ENCODE measurements at places on chromosomes 6 and 20.

DNA sequence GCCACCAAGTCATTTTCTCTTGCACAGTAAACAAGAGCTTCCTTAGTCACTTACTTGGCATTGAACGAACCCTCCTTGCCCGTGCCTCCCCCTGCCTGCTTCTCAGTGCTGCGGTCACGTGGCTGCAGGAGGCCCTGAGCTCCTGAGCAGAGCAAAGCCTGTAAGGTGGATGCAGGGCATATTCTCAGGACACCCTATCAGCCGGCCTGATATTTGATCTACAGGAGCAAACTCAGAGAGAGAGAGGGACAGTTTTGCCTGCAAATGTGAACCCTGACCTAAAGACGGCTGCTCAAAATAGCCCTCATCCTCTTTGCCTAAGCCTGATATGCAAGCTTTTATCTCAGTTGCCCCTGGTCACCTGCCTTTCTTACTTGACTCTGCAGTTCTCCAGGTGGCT is 93.0 kb upstream of the POPDC3 start:
- DNase-seq = no peak

GRCh38 chr20:46979603-46980241 is 85.1 kb downstream of the EYA2 start:
- no peak for DNase-seq

DNA sequence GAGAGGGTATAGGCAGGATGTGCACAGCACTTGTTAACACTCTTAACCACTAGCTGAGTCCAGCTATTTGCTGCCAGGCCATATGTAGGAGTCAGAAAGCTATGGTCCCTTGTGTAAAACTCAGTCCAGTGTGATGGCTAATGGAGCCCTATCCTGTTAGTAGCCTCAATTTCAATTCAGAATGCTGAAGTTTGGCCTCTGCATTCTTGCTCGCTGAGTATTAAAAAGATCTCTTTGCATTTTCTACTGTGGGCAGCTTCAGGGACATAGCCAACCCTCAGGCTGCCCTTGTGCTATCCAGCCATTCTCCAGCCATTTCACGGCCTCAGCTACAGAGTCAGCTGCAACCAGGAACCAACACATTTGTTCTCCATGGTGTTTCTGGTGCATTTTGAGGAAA is 92.5 kb downstream of the SPTLC3 start:
- DNase-seq = no peak

- no peak for DNase-seq
These were observed 59.8 kb upstream of the FNDC1 start for GRCh38 chr6:159109391-159109790.

DNA sequence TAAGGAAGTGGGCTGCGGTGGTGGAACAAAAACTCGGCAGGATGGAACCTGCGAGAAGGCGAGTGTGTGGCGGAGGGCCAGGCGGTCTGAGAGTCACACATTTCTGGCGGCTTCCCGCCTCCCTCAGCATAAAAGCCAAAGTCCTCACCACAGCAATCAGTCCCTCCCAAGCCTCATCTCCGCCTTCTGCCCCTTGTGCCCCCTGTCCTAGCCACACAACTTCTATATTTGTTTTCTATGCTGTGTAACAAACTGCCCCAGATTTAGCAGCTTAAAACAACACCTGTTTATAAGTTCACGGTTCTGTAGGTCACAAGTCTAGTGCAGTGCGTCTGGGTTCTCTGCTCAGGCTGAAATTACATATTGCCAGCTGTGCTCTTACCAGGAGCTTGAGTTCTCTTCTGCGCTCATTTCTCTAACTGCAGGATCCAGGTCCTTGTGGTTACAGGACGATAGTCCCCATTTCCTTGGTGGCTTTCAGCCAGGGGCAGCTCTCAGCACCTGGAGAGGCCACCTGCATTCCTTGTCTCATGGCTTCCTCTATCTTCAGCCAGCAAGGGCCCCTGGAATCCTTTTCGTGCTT is 11.7 kb upstream of the SPO11 start:
- peak; percentile 35 for DNase-seq

DNA sequence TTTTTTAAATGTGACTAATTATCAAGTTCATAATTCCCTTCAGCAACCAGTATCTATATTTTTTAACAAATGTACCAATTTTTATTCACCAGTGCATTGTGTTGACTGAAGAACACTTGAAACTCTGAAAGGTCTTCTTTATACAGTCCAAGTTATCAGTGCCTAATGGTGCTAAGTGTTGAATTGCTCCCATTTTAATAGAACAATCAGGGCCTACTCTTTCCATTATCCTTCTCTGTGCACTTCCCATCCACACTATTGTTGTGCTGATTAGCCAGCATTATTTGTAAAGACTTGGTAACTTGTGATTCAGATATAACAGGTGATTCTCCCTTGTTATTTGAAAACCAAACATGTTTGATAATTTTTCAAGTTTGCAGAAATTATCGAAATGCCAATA is 1209.7 kb upstream of the MAP3K7 start:
- no peak for DNase-seq

GRCh38 chr6:142470421-142470820 is 168.6 kb downstream of the ADGRG6 start:
- no peak for DNase-seq

- DNase-seq = peak; percentile 74
These were observed 78.5 kb upstream of the BHLHE23 start for GRCh38 chr20:63085151-63085861.

GRCh38 chr6:54018722-54019121 is 92.5 kb upstream of the MLIP start:
- no peak for DNase-seq

DNA sequence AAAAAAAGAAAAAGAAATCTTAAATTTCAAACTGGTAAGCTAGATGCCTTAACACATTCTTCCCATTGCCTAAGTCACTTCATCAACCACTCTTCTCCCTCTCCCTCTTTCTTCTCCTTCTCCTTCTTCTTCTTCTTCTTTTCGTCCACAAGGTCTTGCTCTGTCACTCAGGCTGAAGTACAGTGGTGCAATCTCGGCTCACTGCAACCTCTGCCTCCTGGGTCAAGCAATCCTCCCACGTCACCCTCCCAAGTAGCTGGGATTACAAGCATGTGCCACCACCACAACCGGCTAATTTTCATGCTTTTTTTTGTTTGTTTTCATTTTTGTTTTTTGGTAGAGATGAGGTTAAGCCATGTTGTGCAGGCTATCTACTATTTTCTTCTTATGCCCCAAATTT is 60.2 kb downstream of the GPR63 start:
- no peak for DNase-seq

DNA sequence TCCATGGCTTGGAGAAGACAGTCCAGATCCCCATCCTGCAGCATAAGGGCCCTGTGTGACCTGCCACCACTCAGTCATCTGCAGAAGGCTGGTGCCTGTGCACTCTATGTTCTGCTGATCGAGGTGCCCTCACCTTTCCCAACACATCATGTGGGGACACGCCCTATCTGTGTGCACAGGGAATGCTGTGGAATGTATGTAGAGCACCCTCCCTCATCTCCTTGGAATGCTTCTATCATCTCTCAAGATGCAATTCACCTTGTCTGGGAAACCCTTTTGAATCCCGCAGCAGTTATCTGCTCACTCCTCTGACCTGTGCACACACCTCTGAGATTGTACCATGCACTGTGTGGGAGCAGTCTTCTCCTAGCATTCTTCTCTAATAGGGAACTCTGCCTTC is 207.2 kb upstream of the SSTR4 start:
- no peak for DNase-seq

DNA sequence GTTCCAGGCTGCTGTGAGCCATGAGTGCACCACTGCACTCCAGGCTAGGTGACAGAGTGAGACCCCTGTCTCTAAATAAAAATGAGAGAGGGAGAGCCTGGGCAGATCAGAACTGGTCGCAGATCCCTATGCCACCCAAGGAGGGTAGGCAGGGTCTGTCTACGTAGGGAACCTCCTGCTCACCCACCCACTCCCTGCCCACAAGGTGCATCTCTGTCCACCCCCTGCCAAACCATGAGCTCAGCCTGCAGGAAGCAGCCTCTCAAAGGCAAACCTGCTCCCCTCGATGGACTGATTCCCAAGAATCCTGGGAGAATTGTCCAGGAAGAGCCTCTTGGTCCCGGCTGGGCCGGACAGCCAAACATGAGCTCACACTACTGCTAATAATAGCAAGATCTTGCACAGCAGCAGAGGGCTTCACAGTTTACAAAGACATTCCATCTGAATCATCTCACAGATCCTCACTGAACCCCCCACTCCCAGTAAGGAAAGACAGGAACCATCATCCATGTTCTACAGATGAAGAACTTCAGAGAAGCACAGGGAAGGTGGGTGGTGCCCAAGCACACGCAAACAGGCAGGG is 27.8 kb upstream of the TLDC2 start:
- no peak for DNase-seq

- peak; percentile 92 for DNase-seq
These were observed 10.8 kb downstream of the BACH2 start for GRCh38 chr6:90285611-90286381.

- no peak for DNase-seq
These were observed 193.5 kb upstream of the EYA4 start for GRCh38 chr6:133047706-133048105.

GRCh38 chr6:43629505-43630300 is 639 bp upstream of the GTPBP2 start:
- peak; percentile 97 for DNase-seq

DNA sequence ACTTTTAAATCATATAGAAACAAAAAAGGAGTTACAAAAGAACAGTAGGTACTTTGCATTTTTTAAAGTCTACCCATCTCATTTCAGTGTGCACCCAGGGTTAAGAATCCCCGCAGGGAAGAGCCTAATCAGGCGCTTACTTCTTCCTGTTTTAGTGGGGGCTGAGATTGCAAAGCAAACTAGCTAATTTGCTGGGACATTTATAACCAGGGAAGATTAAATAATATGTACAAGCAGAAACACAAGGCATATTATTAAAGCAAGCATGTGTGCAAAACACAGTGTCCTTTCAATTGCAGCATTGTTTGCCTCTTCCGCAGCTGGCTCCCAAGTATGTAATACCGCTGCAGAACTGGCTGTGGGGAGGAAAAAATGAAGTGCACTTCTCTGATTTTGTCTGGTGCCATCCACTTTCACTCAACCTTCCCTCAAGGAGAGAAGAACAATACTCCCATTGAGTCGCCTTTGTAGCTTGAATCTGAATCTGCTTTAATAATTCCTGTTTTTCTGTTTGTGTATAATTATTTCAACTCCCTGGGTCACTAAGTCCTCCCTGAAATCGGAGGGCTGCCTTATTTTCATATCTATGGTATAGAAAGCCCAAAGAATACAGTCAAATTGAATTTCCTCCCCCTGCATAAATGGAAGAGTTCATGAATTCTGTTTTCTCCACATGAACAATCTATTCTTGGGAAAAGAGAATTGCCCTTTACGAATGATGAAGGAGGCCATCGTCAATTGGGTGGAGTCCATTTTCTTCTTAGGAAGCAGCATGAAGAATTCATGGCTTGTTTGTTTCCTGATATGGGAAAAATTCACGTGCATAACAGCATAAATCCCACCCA is 23.3 kb upstream of the BCAS1 start:
- DNase-seq = no peak

GRCh38 chr6:147527197-147527596 is 18.7 kb downstream of the SAMD5 start:
- no peak for DNase-seq

GRCh38 chr6:31357886-31358285 is 907 bp upstream of the HLA-B start:
- no peak for DNase-seq

GRCh38 chr6:8839626-8840025 is 404.3 kb upstream of the SLC35B3 start:
- DNase-seq = no peak

DNA sequence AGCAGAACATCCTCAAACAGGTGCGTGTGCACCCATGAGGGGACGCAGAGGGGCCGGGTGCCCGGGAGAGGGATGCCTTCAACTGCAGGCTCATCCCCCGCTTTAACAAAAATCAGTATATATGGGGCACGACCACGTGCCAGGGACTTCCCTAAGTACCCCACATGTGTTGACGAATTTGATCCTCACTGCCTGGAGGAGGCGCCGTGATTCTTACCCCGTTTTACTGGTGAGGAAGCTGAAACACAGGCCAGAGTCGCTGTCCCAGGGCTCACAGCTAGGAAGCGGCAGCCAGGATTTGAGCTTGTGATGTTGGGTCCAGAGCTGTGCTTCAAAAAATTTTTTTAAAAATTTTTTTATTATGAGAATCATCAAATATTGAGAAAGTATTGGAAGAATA is 44.8 kb downstream of the ITPR3 start:
- DNase-seq = no peak

DNA sequence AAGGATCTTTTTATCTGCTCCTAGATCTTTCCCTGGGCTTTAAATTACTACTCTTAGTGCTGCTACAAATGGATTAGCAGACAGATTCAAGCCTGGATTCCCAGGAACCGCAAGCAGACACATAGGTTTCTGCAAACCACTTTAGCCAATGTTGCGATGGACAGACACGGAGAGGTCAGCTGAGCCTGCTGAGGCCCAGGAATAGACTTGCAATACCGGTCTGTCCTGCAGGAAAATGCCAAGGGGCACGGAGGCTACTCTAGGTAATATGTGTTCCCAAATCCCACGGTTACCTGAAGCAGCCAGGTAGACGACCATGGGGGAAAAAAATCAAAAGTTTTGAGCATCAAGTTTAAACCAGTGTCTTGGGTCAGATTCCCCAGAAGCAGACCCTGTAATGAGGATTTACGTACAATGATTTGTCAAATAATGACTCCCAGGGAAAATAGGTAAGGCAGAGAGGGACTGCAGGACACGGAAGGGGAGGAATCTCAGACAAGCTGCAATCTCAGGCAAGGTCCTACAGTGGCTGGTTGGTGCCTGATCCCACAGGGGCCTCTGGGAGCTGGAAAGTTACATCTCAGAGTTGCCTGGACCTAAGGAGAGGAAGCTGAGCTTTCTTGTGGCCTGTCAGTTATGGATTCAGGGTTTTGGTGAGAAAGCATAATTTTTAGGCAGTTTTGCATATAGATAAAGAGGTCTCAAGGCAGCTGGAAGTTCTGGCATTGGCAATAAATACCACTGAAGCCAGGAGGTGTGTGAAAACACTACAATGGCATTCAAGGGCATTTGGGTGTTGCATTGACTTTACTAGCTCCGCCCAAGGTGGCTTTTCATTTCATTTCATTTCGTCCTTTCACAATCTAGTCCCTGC is 12.5 kb downstream of the OTOR start:
- DNase-seq = no peak

Data from cardiac septum (tissue), 1 donor.